Stimulated activated CD4-positive, alpha-beta T cell treated with anti-CD3 and anti-CD28 coated beads, Interleukin-15, amount 100 ng/mL, for 24 hours (primary cell): ENCODE measurements at places on chromosomes 2 and 18.
A peak's percentile ranks its signal among the peaks of the same experiment; 100 is the strongest.

GRCh38 chr2:127439343-127439742, 21.1 kb downstream of the PROC start:
- no peak for DNase-seq

DNA sequence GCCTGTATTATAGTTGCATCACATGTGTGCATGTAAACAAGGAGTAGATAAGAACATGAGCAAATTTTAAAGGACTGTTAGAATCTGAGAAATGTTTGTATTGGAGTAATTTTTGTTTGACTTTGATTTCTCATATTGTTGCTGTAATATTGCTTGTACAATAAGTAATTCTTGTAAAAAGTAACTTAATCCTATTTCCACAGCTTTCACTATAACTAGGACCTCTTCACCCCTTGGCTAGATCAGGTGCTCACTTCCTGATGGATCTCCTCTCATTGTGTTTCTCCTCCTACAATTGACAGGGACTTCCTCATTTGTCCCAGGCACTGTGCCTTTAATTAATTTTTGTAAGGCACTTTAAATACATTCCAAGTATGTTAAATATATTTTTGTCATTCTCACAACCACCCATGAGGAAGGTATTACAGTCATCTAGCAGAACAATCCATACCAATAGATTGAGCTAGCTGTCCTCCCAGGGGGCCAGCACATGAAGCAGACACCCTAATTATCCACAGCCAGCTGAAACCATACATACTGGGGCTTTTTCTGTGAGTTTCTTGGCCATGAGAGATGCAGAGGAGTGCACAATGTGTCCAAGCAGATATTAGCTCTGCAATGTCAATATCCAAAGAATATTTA, 359.5 kb upstream of the ACVR2A start:
- DNase-seq: no peak

DNA sequence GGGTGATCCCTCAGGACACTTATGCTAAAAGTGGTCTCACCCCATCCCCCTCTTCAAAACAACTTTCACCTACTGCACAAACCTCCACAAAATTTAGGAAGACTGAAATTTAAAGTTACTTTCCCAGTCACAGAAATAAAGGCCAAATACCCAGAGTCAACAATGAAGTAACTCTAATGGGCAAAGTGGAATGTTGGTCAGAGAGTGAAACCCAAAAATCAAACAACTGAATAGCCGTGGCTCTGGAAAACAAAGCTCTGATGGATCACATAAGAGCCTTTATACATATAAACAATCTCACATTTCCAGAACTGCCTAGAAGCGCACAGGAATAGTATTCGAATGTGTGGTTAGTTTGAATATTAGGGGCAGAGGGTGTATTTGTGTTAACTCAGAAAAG, 4.7 kb downstream of the ACVR1 start:
- DNase-seq: no peak

DNA sequence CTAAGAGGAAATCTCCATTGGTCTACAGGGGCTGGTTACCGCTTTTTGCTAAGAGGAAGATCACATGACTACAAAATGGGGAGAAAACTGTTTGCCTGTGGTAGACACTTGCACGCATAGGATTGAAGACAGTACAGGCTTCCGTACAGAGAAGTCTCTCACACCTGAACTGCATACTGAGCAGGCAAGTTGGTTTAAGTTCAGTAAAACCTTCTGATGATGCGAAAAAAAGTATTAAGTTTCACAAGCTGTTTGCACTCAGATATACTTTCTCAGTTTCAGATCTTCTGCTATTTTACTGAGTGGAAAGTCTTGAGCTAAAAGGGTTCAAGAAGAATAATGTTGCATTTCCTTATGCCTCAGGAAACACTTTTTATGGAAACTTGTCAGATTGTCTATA, 292.2 kb upstream of the MC4R start:
- DNase-seq: no peak

DNA sequence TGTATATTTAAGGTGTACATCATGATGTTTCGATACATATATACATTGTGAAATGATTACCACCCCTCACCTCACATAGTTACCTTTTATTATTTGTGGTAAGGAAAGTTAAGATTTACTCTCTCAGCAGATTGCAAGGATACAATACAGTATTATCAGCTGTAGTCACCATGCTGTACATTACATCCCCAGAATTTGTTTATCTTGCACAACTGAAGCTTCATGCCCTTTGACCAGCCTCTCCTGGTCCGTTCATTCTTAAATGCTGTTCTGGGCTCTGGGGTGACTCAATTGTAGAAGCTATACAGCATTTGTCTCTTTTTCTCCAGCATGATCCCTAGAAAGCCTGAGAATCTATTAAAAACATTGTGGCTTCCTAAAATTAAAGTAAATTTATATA, 90.8 kb downstream of the PTPRM start:
- no peak for DNase-seq

DNA sequence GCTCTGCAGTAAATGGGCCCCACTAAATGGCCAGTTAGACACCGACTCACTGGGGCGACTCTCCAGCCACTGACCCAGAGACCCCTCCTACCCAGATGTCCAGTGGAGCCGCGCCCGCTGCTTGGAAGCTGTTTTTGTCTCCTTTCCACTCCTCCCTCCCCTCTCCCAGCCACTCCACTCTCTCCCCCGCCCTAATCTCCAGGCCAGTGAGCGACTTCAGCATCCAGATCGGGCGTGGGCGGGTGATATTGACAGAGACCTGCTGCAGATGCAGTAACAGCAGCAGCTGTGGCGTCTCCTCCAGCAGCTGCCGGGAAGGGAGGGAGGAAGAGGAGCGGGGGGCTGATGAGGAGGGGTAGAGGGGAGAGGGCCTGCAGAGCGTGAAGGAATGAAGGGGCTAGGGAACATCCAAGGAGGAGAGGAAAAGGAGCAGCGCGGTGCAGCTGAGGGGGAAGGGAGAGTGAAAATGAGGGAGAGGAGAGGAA, at the start of gene SCN7A:
SCN7A (minus strand) TSS at position 110 of the 485 bp plus-strand sequence. CDS start 16,553 bp downstream, outside the sequence.
- no peak for DNase-seq

GRCh38 chr2:7363906-7364305, 446.7 kb downstream of the RNF144A start:
- no peak for DNase-seq

DNA sequence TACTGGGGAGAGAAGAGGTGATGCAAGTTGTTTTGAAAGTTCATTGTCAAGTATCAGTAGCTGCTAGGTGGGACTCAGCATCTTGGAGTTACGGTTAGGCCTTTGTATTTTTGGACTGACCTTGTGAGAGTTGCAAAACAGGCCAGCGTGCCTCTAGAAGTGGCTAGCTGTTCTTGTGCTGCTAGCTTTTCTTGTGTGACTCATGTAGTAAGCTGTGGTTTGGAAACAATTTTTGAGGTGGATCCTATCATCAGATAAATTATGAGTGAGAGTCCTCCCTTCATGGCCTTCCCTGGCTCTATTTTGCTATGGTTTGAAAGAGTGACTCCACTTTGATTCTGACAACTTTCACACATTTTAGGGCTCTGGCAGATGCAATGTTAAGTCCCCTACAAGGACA, 409.2 kb upstream of the HS6ST1 start:
- no peak for DNase-seq

GRCh38 chr18:58848685-58849084, 16.0 kb upstream of the ZNF532 start:
- DNase-seq: no peak

GRCh38 chr2:50564766-50565165, 467.2 kb downstream of the NRXN1 start:
- DNase-seq: no peak

DNA sequence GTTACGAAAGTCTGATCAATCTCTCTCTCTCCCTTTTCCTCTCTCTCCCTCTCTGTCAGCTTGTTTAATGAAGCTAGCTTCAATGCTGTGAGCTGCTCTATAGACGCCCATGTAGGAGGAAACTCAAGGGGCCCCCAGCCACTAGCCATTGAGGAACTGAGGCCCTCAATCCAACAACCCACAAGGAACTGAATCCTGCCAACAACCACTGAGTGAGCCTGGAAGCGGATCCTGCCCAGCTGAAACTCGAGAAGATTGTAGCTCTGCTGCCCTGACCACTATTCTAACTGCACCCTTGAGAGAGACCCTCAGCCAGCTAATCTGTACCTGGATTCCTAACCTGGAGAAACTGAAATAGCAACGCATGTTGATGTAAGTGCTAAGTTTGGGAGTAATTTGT, 129.2 kb downstream of the BCL11A start:
- DNase-seq: no peak

GRCh38 chr2:112724591-112725525, 4.0 kb downstream of the NT5DC4 start:
- DNase-seq: peak; percentile 30

GRCh38 chr18:79749251-79750191, 48.2 kb upstream of the KCNG2 start:
- DNase-seq: no peak

- DNase-seq: no peak
Observed at GRCh38 chr2:75790814-75791467, 80.2 kb upstream of the GCFC2 start.

- no peak for DNase-seq
Observed at GRCh38 chr18:6543330-6543908, 128.7 kb upstream of the L3MBTL4 start.

- DNase-seq: no peak
Observed at GRCh38 chr18:23229472-23229871, 94.2 kb downstream of the CABLES1 start.

- DNase-seq: no peak
Observed at GRCh38 chr2:64586883-64587481, 62.9 kb downstream of the AFTPH start.

GRCh38 chr2:75614162-75614651, 32.4 kb upstream of the MRPL19 start:
- DNase-seq: no peak

GRCh38 chr2:21282515-21282898, 158.7 kb downstream of the TDRD15 start:
- no peak for DNase-seq

DNA sequence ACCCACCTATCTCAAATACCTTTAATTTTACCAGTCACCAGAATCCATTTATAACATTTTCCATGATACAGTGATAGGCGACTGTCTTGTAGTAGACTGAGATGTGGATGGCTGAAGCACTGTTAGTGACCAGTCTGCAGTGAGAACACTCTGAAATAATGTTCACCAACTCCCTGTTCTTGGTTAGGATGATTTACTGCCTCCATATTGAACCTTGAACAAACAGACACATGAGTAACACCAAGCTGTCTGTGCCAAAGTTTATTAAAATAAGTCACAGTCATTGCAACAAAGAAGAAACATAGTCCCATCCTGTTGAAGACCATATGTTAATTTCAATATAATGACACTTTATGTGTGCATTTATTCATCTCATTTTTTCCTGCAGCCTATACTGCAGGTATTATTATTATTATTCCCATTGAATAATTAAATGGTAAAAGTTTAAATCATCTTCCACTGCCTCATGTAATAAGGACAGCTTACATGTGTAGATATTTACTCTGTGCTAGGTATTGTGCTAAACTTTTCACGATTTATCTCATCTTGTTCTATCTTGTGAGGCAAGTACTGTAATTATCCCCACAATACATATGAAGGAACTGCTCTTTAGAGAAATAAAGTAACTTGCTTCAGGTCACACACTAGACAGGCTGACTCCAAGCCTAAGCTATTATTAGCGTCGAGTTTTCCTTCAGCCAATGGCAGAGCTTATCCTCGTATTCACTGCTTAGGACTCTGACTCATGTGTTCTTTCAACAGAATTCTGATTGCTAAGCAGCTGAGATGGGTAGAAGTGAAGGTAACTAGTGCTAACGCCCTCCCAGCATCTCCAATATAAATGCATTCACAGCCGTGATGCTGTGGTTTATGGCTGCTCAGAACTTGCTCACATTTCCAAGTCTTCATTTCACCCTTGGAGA, 62.5 kb downstream of the ONECUT2 start:
- DNase-seq: no peak

DNA sequence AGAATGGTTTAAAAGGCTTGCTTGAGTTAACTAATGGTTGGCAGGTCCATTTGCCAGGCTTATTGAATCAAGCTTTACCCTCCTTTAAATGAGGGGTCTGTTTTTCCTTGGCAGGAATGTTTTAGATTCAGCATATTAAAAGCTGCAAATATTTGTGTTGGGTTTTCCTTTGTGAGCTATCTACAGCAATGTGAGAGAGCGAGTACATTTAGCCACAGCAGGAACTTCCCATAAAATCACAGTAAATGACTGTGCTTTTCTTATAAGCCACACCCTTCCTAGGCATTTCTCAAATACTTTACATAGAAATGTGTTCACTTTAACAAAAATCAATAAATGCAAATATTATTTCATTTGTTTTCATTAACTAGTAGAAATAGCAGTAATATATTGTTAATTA, 23.9 kb downstream of the CALCRL start:
- DNase-seq: no peak

DNA sequence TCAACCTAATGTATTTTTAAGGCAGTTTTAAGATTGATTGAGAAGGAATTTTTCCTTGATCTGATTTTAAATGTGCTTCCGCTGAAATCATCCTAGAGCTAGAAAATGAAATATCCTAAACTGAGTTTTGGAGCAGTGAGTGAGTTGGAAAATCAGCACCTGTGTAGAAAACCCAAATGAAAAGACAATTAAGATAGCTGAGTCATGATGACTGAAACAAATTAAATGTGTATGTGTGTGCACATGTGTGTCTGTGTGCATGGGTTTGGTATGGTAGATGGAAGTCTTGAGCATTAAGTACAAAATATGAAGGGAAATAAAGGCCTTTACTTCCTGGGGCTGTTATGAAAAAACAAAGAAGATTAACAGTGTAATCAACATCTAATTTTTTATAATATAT, 394.6 kb upstream of the MAP2 start:
- no peak for DNase-seq

DNA sequence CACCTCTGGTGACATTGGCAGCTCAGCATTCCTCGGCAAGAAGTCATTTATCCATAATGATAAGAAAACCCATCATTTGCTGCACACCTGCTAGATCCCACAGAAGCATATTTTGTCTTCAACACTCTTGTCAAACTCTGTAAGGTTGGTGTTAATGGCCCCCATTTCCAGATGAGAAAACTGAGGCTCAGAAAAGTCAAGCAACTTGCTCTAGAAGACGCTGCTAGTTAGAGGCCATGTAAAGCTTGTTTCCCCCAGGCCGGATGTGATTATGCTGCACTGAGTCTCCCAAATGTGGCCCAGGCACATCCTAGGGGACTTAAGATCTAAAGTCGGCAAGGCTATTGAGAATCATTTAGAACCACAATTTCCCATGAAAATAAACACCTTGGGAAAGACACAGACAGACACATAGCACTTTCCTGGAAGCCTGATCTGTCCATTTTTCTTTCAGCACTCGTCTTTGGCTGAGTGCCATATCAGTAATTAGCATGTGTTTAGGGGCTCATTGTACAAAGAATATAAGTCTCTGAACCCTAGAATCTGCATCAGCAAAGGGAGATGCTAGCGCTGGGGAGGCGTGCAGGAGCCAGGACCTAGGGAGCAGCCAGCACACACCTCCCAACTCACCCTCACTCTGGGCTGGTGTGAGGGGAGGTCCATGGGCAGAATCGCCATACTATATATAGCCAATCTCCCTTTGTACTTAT, 39.3 kb downstream of the C1QL2 start:
- no peak for DNase-seq

- no peak for DNase-seq
Observed at GRCh38 chr2:113012436-113013335, 7.4 kb downstream of the IL36A start.
